Effector memory CD8-positive, alpha-beta T cell (primary cell): ENCODE measurements at places on chromosomes 11 and 22.

DNA sequence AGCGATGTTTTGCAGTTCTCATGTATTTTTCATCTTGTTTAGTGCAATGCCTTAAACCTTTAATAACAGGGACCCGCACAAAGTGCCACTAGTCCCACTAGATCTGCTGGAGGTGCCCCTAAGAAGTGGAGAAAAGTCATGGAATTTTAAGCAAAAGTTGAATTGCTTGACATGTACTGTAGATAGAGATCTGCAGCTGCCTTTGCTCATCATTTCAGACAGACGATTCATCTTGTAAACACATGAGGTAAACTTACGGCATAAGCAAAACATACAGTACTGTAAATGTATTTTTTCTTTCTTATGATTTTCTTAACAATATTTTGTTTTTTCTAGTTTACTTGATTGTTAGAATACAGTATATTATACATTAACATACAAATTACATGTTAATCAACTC lies 295.6 kb downstream of the CASP12 start:
- no peak for DNase-seq

DNA sequence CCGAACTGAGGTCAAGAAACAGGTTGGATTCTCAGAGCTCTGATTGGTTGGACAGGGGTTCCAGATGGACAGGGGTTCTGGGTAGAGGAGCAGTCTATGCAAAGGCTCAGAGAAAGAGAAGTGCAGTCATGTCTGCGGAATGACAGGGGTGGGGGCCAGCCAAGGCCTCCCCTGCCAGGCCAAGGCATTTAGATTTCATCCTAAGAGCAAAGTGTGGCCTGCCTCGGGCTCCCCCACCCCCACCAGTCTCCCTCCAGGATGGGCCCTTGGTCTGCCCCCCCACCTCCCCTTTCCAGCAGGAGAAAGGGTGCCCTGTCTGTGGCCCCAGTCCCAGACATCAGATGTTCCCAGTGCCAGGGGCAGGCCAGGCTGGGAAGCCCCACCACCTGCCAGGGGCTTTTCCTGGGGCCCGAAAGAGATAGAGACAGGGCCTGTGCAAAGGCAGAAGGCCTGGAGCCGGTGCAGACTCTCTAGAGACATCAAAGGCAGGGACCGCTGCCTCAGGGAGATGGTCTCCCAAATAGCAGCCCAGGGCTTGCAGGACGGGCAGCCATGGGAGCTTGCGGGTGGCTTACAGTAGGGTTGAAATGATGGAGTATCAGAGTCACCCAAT lies 9.4 kb downstream of the SUSD2 start:
- DNase-seq: no peak

DNA sequence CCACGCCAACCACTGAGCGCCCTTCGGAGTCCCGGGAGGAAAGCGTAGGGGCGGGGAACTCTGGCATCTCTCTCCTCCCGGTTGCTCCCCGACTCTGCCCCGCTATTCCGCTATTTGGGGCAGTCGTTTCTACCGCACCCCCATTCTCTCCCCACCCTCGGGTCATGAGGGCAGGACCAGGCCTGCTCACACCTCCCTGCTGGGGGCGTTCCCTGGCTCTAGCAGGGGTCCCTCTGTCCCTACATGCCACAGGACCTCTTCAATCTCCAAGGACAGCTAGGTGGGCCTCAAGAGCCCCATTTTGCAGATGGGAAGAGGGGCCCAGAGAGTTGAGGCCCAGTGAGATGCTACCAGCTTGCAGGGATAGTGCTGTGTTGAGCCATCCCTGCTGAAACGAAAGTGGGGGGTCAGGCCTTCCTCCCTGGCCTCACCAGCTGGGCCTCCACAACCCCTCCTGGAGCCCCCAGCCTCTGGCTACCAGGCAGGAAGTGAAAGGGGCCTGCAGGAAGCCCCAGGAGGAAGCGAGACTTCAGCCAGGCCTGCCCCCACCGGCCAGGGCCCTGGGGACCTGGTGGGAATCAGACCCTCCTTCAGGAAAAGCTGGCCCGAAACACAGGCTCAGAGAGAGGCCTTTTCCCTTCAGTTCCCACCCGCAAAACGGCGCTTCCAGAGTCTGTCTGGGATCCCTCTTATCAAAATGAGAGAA lies 5.5 kb upstream of the SHISA8 start:
- DNase-seq: no peak

GRCh38 chr11:60912851-60913528 lies 968 bp upstream of the TMEM109 start:
- no peak for DNase-seq

DNA sequence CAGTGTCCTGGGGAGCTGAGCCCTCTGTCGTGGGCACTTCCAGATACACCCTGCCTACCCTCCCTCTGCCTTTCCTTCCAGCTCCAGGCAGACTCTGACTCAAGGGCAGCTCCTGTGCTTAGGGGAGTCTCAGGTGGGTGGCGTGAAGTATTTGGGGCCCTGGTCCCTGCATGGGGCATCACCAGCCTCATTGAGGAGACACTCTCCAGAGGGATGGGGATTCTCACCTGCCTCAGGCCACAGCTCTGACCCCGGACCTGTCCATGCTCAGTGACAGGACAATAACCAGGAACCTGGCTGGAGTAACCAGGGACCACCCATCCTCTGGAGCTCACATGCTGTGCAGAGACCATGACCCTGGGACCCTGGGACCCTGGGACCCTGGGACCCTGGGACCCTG lies 41.2 kb downstream of the GGTLC2 start:
- no peak for DNase-seq

- no peak for DNase-seq
Observed at GRCh38 chr22:22352371-22352999, 107.9 kb downstream of the VPREB1 start.

DNA sequence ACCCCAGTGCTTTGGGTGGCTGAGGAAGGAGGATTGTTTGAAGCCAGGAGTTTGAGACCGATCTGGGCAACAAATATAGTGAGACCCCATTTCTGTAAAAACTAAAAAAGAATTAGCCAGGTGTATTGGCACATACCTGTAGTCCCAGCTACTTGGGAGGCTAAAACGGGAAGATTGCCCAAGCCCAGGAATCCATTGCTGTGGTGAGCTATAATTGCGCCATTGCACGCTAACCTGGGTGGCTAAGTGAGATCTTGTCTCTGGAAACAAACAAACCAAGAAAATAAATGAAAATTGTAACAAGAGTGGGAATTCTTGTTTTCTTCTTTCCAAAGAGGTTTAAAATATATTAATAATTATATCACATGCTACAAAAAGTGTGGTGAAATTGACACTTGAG lies 52.9 kb downstream of the DEPDC5 start:
- DNase-seq: no peak

DNA sequence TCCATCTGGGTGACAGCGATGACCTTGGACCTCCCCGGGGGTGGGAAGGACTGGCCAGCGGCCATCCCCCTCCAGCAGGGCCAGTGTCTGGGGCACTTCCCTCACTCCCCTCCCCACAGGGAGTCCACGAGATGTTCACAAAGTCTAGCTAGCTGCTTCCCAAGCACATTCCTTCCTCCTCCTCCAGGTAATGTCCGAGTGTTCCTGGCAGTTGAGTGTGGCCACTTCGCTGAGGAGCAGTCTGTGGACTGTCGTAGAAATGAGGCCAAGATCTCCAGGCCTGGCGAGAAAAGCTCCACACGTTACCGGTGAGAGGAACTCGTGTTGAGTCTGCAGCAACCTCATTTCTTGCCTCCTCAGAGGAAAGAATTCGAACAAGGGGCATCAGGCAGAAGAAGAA lies 425.5 kb downstream of the BRD1 start:
- no peak for DNase-seq

DNA sequence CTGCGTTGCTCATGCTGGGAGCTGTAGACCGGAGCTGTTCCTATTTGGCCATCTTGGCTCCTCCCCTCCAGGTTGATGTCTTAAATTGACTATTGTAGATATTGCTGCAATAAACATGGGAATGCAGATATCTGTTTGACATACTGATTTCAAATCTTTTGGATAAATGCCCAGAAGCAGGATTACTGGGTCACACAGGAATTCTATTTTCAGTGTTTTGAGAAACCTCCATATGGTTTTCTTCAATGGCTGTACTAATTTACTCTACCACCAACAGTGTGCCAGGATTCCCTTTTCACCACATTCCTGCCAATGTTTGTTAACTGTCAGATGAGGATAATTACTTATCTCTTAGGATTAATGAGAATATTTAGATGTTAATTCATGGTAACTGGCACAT lies 467.0 kb downstream of the LUZP2 start:
- no peak for DNase-seq

DNA sequence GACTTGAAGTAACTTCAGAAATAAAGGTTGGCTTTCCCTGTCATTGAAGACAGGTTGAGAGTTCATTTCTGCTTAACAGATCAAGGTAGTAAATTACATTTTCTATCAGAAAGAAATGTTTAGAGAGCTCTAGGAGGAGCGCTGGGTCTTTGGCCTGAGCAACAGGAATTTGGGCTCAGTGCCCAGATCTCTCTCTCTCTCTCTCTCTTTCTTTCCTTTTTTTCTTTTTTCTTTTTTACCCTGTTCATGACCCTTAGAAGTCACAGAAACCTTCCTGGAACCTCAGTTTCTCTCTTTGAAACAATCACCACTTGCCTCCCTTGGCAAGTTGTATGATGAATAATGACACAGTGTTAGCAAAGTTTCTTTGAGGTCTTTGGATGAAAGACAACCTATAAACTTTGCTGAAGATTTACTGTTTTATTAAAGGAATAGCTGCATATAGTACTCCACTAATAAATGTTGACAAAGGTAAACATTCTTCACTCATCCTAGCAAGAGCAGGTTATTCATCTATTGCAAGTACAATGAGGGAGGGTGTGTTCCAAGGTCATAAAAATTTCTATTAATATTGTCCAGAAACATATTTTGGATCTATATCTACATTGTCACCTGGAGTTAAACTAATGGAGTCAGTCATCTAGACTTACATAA lies 35.5 kb upstream of the RASSF10 start:
- DNase-seq: no peak
